ENCODE measurements at places on chromosomes 7 and 10.

- no peak for DNase-seq
Observed at GRCh38 chr10:62562101-62562500, 187.9 kb downstream of the ZNF365 start.

DNA sequence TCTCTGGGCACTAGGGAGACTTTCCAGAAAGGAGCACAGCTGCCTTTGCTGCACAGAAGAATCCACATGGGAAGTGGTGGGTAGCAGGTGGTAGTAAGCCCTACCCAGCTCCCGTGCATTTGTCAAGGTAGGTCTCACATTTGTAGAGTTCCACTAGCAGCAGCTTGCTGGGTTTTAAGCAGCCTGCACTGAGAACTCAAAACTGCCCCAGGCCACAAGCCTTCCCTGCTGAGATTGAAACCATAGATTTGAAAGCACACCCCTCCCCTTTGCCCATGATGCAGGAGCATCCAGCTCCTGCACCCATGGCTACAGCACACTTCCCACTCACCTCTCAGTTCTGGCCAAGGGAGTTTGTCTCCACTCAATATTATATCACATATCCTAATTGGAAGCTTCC lies 604.5 kb upstream of the STEAP1 start:
- no peak for DNase-seq

GRCh38 chr7:104973909-104974415 lies 40.0 kb upstream of the KMT2E start:
- no peak for DNase-seq

DNA sequence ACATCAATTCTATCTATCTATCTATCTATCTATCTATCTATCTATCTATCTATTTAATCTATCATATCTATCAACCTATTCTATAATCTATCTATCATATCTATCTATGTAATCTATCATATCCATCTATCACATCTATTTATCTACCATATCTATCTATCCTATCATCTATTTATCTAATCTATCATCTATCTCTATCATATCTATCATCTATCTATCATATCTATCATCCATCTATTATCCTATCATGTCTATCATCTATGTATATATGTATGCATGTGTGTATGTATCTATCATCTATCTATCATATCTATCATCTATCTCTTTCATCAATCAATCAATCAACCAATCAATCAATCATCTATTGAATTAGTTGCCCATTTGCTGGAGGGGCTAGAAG lies 159.3 kb upstream of the GALNT17 start:
- DNase-seq, result no peak

GRCh38 chr7:90433221-90433620 lies 30.0 kb downstream of the CLDN12 start:
- no peak for DNase-seq
